ENCODE measurements at places on chromosomes 11 and 22.
A peak's percentile ranks its signal among the peaks of the same experiment; 100 is the strongest.

DNA sequence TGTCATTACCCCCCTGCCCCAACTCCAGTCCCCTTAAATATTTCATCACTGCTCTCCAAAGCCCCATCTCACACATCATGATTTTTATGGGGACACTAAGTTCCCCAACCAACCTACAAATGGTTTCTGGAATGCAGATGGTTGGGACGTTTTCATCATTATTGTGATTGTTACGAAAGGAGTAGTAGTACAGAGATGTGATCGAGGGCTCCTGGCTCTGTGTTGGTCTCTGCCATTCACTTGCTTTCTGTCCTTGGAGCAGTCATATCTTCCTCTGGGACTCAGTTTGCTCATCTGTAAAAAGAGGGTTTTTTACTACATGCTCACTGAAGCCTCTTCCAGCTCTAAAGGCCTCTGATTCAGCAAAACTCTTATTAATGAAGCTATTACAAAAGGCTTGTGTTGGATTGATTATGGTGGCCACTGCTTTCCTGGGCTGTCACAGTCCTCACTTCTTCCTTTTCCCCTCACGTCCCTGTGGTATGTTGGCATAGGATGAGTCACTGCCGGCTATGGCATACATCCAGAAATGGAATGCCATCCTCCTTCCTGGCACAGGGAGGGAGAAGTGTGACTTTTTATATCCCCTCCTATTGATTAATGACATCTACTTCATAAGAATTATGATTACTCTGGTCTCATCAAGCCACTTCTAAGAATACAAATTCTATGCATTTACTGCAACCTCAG, 593.7 kb downstream of the METTL15 start:
- no peak for DNase-seq

GRCh38 chr22:32693102-32693501, 108.4 kb upstream of the TIMP3 start:
- DNase-seq, result no peak

DNA sequence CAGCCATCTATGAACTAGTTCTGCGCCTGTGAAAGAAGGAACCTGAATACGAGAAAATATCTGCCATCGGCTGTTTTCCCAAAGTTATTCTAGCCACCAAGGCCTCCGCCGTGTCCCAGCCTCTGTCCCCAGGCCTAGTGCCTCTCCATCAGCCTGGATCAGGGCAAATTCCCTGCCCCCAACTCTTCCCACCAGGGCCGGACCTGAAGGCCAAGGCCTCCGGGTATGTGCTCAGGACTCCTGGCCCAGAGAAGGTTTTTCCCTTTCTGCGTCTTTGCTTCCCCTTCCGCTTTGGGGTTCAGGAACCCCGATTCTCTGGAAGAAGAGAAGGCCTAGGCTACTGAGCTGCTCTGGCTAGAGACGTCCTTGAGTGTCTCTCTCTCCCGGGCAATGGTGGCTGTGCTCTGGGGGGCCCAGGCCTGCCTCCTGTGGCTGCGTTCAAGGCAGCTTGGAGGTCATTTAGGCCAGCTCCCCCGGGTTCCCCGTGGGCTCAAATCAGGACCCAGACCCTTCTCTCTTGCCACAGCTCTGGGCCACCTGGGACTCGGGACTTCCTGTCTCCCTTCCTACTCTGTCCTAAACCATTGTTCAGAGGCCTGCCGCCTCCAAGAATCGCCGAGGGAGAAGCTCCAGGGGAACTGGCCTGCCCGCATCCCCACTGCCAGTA, 1.6 kb downstream of the ALX4 start:
- no peak for DNase-seq

- no peak for DNase-seq
Observed at GRCh38 chr11:83287631-83288030, 1.5 kb upstream of the CCDC90B start.

GRCh38 chr11:17547051-17547577, at the start of gene OTOG:
Gene OTOG (plus strand): TSS chr11:17547259. CDS start chr11:17547373, 114 bp downstream.
- DNase-seq, result no peak

DNA sequence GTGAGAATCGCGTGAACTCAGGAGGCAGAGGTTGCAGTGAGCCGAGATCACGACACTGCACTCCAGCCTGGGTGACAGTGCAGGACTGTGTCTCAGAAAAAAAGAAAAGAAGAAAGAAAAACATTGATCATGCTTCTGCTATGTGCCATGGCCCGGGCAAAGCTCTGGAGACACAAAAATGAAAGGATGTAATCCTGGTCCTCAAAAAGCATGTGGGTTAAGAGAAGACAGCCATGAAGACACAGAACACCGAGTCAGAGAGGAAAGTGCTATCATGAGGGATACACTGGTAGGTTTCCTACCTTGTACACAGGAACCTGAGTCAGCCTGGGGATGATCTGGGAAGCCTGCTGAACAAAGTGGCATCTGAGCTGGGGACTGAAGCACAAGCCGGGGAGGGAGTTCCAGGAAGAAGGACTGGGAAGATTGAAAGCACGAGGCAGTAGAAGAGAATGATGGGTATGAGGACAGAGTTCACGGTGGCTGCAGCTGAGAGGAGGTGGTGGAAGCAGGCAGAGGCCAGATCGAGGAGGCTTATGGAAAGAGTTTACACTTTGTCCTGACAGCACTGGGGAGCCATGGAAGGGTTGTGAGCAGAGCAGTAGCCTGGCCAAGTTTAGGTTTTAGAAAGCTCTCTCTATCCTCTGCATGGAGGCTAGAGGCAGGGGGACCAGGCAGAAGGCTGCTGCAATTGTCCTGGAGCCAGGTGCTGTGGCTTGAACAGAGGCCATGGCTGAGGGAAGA, 9.9 kb upstream of the MAFF start:
- no peak for DNase-seq

GRCh38 chr11:133903875-133904817, 52.6 kb downstream of the IGSF9B start:
- no peak for DNase-seq

DNA sequence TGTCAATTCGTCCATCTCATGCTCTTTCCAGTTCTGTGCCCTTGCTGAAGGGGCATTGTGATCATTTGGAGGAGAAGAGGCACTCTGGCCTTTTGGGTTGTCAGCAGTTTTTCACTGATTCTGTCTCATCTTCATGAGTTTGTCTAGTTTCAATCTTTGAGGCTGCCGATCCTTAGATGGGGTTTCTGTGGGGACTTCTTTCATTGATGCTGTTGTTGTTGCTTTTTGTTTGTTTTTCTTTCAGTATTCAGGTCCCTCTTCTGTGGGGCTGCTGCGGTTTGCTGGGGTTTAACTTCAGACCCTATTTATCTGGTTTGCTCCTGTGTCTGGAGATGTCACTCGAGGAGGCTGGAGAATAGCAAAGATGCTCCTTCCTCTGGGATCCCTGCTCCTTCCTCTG, 224.3 kb downstream of the JRKL start:
- DNase-seq, result no peak

GRCh38 chr11:88337987-88338668, 592 bp upstream of the CTSC start:
- DNase-seq, result no peak

GRCh38 chr22:29306835-29307595, 565 bp downstream of the GAS2L1 start:
- DNase-seq, result peak; percentile 34

- DNase-seq, result no peak
Observed at GRCh38 chr22:17884893-17885292, 110.6 kb upstream of the BID start.

DNA sequence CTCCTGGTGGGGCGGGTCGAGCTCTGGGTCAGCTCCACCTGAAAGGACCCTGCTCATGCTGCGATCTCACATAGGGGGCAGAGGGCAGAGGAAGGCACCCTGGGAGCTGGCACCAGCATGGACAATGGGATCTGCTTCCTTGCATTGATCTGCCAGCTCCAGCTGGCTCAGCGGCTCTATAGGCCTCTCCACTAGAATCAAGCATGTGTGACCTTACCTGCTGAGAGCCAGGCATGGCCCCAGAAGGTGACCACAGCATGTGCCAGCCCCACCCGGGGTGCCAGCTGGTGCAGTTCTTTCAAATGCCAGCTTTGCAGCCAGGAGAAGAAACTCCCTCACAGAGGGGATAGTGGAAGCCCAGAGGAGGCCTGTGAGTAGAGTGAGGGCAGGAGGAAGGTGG, 22.0 kb upstream of the KLHL35 start:
- DNase-seq, result no peak

DNA sequence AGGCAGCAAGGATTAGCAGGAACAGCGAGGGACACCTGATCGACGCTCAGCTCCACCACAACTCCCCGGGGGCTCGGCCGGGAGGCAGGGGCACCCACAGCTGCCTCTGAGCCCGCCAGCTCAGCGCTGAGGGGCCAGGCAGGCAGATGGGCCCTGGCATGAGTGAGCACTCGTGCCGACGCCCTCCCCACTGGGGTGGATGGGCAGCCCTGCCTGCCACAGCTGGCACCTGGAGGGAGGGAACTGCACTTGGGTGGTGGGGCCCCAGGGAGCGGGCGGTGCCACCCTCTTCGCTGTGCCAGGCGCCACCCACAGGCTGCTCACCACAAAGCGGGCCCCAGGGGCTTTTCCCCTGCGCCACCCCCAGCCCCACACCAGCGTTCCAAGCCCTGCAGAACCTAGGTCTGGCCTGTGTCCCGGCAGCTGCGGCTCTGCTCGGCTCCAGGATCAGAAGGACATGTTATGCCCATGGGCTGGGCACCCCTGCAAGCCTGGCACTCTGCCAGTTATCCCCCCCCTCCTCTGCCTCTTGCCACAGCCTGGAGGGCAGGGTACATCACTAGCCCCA, 28.8 kb downstream of the WNT7B start:
- no peak for DNase-seq

- no peak for DNase-seq
Observed at GRCh38 chr22:44444341-44445306, 53.4 kb downstream of the RTL6 start.

- DNase-seq, result no peak
Observed at GRCh38 chr11:28459912-28460311, 351.7 kb downstream of the METTL15 start.

DNA sequence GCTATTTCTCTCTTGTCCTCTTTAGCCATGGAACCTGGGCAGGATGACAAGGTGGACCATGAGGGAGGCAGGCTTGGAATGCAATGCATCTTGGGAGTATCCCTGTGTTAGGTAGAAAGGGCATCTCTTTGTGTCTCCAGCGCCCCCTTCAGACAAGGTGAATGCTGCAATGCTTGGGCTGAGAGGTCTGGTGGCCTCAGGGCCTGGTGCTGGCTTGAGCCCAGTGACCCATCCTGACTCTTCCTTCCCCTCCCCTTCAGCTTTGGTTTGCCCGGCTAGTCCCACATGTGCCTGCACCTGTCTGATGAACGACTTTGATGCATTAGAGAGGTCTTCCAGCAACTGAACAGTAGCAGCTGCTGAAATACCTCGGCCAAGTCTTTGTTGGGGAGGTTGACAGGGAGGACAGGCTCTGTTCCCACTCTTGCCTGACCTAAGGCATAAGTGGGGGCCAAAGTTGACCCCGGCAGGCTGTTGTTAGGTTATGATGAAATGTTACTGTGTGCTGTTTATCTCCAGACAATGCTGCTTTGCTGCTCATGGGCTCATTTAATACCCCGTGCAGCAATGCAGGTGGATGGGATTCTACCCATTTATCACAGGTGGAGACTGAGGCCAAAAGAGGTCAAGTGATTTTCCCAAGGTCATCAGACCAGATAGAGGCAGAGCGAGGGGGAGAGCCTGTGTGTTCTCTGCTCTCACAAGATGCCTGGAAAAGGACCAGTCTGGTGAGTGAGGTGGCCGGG, 22.5 kb downstream of the MYO18B start:
- no peak for DNase-seq

- DNase-seq, result no peak
Observed at GRCh38 chr11:102487214-102487613, 34.6 kb upstream of the TMEM123 start.

- no peak for DNase-seq
Observed at GRCh38 chr11:15665368-15665871, 550.7 kb downstream of the INSC start.

Measured in NCI-H1048 (cell line).